ENCODE measurements at places on chromosomes 4 and X. TPM values are rescaled to one million over a fixed set of nuclear protein-coding genes. Genes with fewer than 3 reads are reported as not detected.

DNA sequence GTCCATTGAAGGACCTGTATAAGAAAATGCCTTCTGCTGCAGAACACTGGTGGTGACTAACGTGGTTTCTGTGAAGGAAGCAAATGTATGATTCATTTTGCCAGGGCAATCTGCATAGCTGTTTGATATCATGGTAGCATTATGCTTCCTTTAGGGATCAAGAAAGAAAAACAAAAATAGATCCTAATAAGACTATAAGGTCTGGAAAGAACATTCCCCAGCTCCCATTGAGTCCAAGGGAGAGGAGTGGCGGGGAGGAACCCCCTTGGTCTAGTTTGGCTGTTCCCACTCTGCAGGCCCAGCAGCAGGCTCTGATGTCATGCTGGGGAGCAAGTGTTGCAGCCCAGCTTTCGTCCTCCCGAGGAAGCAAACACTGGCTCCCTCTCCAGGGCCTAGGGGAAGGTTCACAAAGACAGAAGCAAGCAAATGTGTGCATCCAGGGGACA lies 154.5 kb upstream of the GALNT7 start:
- DNase-seq: no peak
- no peaks in the 10 kb centered on the region for H3K36me3 ChIP-seq
- H3K4me1 ChIP-seq: no peaks in the 10 kb centered on the region
- no peak overlapping the region for H3K27ac ChIP-seq

The MXRA5 gene
- 1.6 TPM for total RNA-seq

DNA sequence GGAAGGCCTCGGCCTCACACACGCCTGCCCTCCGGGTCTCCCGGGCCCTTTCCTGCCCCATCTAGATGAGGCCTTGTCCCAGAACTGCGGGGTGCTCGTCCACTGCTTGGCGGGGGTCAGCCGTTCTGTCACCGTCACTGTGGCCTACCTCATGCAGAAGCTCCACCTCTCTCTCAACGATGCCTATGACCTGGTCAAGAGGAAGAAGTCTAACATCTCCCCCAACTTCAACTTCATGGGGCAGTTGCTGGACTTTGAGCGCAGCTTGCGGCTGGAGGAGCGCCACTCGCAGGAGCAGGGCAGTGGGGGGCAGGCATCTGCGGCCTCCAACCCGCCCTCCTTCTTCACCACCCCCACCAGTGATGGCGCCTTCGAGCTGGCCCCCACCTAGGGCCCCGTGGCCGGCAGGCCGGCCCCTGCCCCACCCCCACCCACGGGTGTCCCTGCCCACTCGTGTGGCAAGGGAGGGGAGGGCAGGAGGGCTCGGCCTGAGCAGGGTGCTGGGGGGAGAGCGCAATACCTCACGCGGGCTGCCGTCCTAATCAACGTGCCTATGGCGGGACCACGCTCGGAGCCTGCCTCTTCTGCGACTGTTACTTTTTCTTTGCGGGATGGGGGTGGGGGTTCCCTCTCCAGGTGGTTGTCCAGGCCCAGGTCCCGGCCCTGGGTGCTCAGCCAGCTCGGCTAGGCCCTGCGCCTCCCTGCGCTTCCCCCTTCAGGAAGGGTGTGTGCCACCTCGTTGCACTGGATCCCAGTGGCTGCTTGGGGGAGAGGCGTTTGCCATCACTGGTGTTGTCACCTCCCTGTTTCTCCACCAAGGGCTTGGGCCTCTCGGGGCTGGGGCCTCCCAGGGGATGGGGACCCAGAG lies 3.1 kb downstream of the DUSP9 start:
- peaks cover 7% of the 10 kb centered on the region for H3K4me1 ChIP-seq
- H3K27me3 ChIP-seq: no peaks in the 10 kb centered on the region
- no peak for DNase-seq
- no peak overlapping the region for H3K27ac ChIP-seq
- H3K4me3 ChIP-seq: no peak overlapping the region
- H3K36me3 ChIP-seq: no peaks in the 10 kb centered on the region

DNA sequence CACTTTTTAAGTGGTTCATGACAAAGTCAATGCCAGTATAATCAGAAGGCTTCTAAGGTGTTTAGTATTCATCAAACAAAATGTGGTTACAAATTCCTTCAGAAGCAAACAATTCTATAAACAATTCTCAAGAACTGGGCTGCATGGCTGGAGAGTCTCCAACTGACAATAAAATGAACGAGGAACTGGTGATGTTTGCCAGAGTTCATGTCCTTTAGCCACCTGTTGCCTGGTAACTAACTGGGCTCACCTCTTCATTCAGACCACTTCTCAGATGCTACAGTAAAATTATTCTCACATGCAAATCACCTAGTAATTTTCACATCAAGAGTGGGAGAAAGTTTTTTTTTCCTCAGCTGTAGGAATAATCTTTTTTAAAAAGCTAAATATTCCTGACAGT lies 53.3 kb downstream of the CAMK2D start:
- H3K4me1 ChIP-seq: peaks cover 4% of the 10 kb centered on the region
- no peak overlapping the region for H3K4me3 ChIP-seq
- H3K27ac ChIP-seq: no peak overlapping the region
- no peaks in the 10 kb centered on the region for H3K36me3 ChIP-seq
- H3K27me3 ChIP-seq: no peaks in the 10 kb centered on the region

GRCh38 chrX:108199691-108200090 lies 108.1 kb downstream of the ATG4A start:
- no peak overlapping the region for H3K4me3 ChIP-seq
- H3K27me3 ChIP-seq: no peaks in the 10 kb centered on the region
- H3K4me1 ChIP-seq: no peaks in the 10 kb centered on the region

Data from body of pancreas (tissue), 4 donors.